ENCODE measurements at places on chromosomes 1 and 21. TPM values are rescaled to one million over a fixed set of nuclear protein-coding genes. Genes with fewer than 3 reads are reported as not detected.

GRCh38 chr1:203268901-203269653 lies 36.2 kb upstream of the BTG2 start:
- peak; percentile 92 for DNase-seq

DNA sequence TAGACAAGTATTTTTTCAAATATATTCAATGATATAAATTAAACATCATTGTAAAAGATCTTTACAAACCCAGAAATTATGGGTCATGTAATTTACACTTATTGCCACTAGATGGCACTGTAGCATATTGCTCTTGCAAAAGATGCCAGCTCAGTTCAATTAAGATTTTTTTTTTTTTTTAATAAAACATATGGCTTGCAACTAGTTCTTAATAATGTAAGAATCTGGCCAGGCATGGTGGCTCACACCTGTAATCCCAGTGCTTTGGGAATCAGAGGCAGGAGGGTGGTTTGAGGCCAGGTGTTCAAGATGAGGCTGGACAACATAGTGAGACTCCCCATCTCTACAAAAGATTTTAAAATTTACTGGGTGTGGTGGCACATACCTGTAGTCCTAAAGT lies 49.4 kb upstream of the DESI2 start:
- DNase-seq = peak; percentile 79

- DNase-seq = peak; percentile 84
Observed at GRCh38 chr1:204363335-204364114, 3.8 kb upstream of the PLEKHA6 start.

GRCh38 chr1:56229186-56229585 lies 350.2 kb downstream of the PLPP3 start:
- DNase-seq = no peak

GRCh38 chr1:87572891-87573290 lies 244.2 kb downstream of the LMO4 start:
- no peak for DNase-seq

Gene SEMA4A
- total RNA-seq = 46.7 TPM

DNA sequence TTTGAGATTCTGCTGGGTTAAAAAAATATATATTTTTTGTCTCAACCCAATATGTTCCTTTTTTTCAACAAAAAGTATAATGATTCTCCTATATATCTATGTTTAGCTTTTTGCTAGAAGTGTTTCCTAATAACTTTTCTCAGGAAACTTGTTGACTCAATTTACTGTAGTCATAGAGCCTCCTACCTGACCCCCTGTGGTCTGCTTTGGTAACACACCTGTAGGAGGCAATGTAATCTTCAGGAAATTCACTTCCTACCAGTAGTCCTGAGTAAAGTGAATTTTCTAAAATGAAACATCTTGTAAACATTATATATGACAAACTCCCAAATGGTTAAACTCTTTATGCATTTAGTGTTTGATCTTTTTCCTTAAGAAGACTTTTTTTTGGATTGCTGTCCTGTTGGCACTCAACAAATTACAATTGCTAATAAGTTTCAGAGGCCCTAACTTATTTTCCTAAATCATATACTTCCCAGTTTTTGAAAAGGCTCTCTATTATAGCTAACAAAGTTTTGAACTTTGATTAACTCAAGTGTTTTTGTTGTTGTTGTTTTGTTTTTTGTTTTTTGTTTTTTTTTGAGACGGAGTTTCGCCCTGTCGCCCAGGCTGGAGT lies 118.3 kb downstream of the OLFML2B start:
- DNase-seq = peak; percentile 83

DNA sequence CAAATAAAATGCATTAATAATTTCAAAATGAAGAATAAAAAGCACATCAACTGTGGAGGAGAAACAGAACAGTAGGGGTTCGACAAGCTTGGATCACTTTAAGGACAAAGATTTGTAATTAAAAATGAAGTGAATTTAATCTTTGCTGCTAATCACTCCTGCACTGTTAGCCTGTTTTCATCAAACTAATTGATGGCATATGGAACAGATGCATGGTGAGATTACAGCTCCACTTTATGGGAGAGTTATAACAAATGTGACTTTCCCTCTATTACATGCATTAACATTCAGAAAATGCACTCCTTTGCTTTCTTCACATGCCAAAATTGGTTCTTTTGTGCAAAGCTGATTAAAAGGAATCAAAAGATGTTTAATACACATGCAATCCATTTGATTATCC lies 207.2 kb upstream of the C21orf91 start:
- DNase-seq = no peak

All from Karpas-422 (cell line).